ENCODE measurements at places on chromosomes 7 and 10.

DNA sequence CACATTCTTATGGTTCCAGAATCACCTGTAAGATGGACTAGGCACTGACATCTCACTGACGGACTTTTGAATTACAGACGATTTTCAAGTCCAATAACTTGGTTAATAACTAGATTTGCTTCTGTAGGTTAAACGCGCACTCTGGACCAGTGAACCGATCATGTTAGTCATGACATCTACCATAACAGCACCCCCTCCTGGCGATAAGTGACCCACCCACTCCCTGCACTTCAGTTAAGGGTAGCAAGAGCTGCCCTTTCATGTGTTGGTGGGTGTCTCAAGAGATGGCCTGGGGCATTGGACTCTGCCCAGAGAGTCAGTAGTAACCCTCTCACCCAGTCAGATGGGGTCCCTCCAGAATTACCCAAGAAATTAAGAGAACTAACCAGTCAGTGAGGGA is 12.9 kb downstream of the GRM8 start:
- DNase-seq, result no peak

DNA sequence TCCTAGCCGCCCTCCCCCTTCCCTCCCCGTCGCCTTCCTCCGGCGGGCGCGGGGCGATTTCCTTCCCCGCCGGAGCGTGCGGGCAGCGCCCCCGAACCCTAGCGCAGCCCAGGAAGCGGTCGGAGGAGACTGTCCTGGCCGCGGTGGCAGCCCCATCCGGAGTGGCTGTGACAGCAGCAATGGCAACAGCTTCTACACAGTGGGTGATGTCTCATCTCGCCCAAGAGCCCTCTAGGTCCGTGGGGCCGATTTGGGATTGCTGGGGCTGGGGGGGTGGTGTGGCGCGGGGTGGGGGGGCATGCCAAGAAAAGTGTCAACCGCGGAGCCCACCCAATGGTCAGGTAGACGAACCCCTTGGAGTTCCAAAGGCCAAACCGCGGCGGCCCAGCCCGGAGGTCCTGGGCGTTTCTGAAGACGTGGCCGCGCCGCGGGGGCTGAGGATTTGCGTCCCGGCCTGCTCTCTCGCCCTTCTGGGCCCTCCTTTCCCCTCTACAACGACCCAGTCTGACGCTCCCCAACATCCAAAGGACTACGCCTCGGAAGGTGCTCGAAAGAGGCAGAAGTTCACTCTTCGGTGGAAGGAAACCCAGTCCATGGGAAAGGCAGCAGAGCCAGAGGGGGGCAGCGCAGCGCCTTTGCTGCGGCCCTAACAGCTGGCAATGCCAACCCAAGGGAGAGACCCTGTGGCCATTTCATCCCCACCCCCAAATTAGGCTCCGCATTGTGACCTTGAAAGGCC is 603 bp upstream of the TWIST1 start:
- DNase-seq, result no peak

- DNase-seq, result no peak
These were observed 264.7 kb upstream of the PPP2R2D start for GRCh38 chr10:131636116-131636515.

DNA sequence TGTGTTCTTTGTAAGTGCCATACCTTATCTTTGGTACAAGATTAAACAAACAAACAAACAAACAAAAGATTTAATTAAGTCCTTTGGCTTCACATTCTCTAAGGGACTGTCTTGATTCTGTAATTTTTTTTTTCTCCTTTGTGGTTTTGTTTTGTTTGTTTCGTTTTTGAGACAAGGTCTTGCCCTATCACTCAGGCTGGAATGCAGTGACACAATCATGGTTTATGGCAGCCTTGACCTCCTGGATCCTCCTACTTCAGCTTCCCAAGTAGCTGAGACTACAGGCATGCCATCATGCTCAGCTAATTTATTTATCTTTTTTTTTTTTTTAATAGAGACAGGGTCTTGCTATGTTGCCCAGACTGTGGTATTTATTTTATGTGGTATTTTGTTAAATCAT is 165.8 kb downstream of the LRRC4 start:
- DNase-seq, result no peak

DNA sequence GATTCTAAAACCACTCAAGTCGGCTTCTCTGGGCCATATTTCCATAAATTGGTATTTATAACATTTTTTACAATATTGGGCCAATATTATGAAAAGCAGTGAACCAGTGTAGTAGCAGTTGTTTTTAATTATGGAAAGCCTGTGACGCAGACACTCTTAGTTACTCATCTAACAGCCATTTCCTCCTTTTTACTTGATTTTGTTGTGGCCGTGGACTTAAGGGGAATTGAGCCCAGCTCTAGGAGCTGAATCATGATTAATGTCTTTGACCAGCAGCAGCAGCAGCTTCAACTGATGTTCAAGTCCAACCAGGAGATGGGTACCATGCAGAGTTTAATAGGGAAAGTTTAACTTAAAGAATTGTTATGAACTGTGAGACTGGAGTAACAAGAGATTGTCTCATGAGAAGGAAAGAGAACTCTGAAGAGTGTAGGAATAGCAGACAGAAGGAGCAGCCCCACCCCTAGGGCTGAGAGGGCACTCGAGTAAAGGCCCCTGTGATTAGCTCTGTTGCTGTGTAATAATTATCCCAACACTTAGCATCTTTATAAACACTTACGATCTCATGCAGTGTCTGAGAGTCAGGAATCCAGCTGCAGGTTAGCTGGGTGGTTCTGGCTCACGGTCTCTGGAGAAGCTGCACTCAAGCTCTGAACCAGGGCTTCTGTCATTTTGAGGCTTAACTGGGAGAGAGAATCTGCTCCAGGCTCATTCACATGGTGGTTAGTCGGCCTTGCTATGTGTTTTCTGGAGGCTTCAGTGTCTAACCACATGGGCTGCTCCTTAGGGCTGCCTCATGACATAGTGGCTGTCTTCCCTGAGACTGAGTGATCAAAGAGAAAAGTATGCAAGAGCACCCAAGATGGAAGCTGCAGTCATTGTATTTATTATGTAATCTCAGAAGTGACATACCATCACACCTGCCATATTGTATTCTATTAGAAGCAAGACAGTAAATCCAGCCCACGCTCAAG is 4.6 kb downstream of the LANCL2 start:
- DNase-seq, result no peak

DNA sequence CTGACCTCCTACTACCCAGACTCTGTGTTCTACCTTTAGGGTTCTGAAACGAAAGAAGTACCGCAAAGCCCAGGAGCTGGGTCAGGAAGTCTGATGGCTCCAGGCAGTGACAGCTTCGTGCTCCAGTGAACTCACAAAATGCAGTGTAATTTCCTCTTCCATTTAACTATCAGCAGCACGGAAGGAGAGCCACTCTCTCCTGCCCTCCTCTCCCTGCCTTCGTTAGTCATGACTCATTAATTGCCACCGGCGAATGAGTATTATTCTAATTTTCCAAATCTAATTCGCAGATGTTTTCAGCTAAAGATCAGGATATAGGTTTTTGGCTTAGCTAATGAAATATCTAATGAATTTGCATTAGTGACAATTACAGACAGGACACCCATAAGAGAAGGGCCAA is 1262.0 kb downstream of the TYW1 start:
- no peak for DNase-seq

DNA sequence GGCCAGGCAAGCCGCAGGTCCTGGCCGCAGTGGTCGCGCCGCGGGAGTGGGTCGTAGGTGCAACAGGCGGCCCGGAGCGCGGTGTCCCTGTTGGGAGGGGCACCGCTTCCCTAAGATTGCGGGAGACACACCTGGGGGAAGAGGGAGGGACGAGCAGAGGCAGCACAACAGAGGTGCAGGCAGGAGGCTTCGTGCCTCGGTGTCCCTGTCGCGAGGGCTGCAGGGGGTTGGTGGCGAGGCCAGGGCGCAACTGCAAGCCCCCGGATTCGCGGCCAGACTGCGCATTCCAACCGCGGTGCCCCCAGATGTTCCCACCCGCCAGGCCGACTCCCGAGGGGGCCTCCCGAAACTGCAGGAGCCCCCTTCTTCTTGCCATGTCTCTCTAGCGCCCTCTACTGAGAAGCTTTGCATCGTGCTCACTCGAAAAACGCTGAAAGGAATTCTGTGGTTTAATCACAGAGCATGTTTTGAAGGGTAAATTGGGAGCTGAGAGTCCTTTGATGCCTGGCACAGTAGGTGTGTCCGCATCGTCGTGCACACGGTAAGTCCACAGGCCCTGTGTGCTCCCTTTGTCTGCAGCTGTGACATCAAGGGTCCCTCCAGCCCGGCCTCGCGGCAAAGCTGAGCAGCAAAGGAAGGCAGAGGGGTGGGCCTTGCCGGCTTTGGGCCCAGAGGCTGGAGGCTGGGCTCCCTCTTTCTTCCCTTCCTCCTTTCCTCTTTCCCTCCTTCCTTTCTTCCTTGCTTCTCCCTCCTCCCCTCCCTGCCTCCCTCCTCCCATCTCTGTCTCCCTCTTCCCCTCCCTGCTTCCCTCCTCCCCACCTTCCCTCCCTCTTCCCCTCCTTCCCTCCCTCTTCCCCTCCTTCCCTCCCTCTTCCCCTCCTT is 6.2 kb upstream of the MBL2 start:
- no peak for DNase-seq

- no peak for DNase-seq
These were observed 184.3 kb upstream of the MBL2 start for GRCh38 chr10:52956861-52957260.

DNA sequence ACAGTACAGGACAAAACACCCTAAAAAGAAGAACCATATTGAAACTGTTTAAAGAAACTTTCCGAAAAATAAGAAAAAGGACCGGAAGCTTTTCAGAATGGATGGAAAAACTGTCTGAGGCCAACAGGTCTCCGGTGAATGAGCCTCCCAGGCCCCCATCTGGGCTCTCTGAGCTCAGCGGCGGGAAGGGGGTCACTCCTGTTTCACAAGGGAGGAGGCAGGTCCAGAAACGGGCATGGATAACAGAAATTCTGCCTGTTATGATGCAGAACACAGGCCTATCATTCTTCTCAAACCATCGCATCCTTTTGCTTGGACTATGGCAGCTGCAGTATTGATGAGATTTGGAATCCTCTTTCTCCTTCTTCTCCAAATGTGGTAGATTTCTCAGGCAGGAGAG is 58.9 kb upstream of the SHH start:
- no peak for DNase-seq

DNA sequence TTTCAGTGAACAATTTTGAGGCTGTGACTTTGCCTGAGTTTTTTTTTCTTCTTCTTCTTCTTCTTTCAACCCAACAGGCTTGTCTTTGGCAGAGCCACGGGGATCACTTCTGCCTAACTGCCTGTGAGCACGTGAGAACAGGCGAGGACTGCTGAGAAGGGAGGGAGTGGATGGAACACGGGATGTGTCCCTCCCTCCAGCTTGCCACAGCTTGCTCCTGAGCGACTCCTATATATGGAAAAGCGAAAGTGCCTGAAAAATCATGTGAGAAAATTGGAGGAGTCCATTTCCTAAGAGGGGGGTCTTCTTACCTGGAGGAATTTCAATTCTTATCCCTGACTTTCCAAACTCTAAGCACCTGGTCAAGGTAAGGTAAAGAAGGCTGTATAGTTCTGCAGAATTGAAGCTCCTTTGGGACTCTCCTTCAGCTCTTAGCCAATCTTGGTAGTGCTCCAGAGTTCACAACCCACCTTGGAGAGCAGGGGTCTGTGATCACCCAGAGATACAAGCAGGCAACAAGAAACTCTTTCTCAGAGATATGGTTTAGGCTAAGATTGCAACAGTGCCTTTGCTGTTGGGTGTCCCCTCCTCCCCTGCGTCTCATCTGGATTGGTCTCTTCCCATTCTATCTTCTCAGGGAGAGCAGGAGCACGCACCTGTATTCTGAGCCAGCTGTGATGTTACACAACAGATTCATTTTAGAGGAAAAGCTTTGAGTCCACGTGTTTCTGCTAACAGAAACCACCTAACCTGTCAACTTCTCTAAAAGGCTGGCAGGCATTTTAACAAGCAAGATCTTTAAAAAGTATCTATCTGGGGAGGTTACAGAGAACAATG is at the start of gene MAT1A:
TSS of gene MAT1A (minus strand) at position 208 of the 837 bp plus-strand sequence. CDS start 235 bp downstream, outside the sequence.
- no peak for DNase-seq
